Uterine smooth muscle cell (primary cell): ENCODE measurements at places on chromosomes 2 and 18. TPM values are rescaled to one million over a fixed set of nuclear protein-coding genes. Genes with fewer than 3 reads are reported as not detected.

The MARCHF4 gene
- total RNA-seq = 2.4 and 3.1 TPM in 2 replicates

The VIT gene
- total RNA-seq = 0.37 and 1.5 TPM in 2 replicates

The TANC1 gene
- total RNA-seq = 12.4 and 27.7 TPM in 2 replicates

The ASIC4 gene
- total RNA-seq = 0.25 and 0.55 TPM in 2 replicates

The DSC3 gene
- 0.12 and 0.22 TPM in 2 replicates for total RNA-seq

The C2orf78 gene
- not detected in 2 replicates for total RNA-seq

The IL1RN gene
- not detected in 2 replicates for total RNA-seq

The PSTPIP2 gene
- 3.1 and 4.0 TPM in 2 replicates for total RNA-seq

The ALPP gene
- total RNA-seq = not detected in 2 replicates

The PLCD4 gene
- 2.1 and 2.6 TPM in 2 replicates for total RNA-seq

The PUM2 gene
- total RNA-seq = 53.6 and 56.6 TPM in 2 replicates

The NOL4 gene
- total RNA-seq = not detected in 2 replicates

The FSHR gene
- not detected in 2 replicates for total RNA-seq

The SMYD1 gene
- not detected in 2 replicates for total RNA-seq

The GNLY gene
- total RNA-seq = under 0.01 TPM in 1 of 2 replicates, not detected in the other

The PID1 gene
- 5.3 and 5.7 TPM in 2 replicates for total RNA-seq

The IL36G gene
- total RNA-seq = not detected in 2 replicates

The C18orf54 gene
- total RNA-seq = 4.5 and 10.2 TPM in 2 replicates

The DSEL gene
- 69.8 and 80.0 TPM in 2 replicates for total RNA-seq

The ANKRD30BL gene
- not detected in 2 replicates for total RNA-seq

The SIX3 gene
- total RNA-seq = under 0.01 TPM in 1 of 2 replicates, not detected in the other

The TTN gene
- 1.7 and 3.9 TPM in 2 replicates for total RNA-seq

The REG1B gene
- total RNA-seq = not detected in 2 replicates

The MRO gene
- 0.12 TPM in 1 of 2 replicates, not detected in the other for total RNA-seq

The RUFY4 gene
- total RNA-seq = not detected in 2 replicates

The LDLRAD4 gene
- 0.22 and 1.1 TPM in 2 replicates for total RNA-seq

The IL18RAP gene
- total RNA-seq = not detected in 2 replicates

The SLC4A5 gene
- total RNA-seq = 0.25 and 0.44 TPM in 2 replicates
